ENCODE measurements at places on chromosomes 2 and 18. TPM values are rescaled to one million over a fixed set of nuclear protein-coding genes. Genes with fewer than 3 reads are reported as not detected.

DNA sequence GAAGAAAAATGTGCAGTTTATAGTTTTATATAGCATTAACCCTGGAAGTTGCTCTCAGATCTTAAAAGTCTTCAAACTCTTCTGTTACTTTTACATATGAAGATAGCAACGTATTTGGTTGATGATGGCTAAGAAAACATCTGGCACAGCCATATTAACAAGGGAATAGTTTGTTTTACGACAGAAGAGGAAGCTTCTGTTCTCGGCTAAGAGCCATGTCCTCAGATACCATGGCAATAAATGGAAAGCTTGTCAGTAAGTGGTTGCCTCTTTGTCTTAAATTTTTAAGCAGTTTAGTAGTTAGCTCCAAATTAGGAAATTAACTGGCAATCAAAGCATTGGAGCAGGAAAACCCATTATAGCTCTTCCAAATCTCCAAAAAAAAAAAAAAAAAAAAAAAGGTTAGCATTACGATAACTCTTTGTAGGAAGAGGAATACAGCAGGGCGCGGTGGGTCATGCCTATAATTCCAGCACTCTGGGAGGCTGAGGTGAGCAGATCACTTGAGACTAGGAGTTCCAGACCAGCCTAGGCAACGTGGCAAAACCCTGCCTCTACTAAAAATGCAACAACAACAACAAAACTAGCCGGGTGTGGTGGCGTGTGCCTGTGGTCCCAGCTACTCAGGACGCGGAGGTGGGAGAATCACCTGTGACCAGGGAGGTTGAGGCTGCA is 4.5 kb upstream of the STON1 start:
- DNase-seq, result no peak

GRCh38 chr2:10668402-10669012 is 21.3 kb downstream of the NOL10 start:
- DNase-seq, result no peak

DNA sequence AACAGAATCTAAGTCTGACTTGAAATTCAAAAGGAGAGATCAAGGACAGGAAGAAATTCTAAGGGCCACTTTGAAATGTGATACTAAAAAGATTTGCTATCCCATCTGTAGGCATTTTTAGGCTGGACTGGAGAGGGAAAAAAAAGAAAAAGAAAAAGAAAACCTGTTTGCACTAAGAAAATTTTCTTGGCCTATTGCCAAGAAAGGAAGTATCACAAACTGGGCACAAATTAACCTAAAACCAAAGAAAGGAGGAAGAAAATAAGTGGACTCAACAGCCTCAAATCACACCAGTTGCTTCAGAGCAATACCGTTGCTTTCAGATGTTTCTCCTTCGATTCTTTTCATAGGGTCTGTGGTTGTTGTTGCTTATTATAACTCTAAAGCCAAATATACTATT is 287.9 kb upstream of the VRK2 start:
- no peak for DNase-seq

GRCh38 chr18:11183637-11184036 is 34.3 kb upstream of the PIEZO2 start:
- DNase-seq, result no peak

GRCh38 chr18:45423659-45424058 is 191.6 kb upstream of the SLC14A2 start:
- DNase-seq, result peak; percentile 49

PKP4 gene
- 120 TPM for polyA plus RNA-seq

CFAP221 gene
- 15.9 TPM for polyA plus RNA-seq

DNA sequence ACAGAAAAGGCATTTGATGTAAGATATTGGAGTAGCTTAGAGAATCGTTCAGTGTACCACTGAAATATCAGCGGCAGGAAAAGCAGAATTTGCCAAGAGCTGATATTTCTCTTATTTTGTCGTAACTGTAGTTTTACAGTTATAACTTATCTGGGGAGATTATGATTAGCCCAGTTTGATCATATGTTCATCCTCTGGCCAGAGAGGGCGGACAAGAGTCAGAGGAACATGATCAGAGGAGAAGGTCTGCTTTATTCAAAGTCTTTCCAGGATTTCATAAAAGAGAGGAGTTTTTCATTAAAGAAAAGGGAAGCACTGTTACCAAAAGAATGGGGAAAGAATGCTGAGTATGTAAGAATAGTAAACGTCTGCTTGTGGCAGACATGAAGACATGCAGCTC is 1655.6 kb downstream of the DPP10 start:
- no peak for DNase-seq

DNA sequence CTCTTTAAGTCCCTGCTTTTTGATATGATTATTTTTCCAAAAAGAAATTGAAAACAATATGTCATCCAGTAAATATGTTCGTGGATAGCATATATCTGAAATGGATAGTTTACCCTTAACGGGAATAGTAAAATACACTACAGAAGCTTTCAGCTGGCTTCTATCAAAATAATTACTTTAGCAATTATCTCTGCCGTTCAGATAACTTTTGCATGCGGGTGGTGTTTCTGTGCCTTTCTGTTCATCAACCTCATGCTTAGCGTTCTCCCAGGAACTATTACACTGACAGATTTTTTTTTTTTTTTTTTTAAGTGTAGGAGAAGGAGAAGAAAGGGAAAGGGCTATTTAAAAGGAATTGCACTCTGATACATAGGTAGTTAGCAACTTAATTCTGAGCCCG is 53.6 kb downstream of the TSHZ1 start:
- no peak for DNase-seq

CYRIA gene
- polyA plus RNA-seq, result 1.0 TPM

DNA sequence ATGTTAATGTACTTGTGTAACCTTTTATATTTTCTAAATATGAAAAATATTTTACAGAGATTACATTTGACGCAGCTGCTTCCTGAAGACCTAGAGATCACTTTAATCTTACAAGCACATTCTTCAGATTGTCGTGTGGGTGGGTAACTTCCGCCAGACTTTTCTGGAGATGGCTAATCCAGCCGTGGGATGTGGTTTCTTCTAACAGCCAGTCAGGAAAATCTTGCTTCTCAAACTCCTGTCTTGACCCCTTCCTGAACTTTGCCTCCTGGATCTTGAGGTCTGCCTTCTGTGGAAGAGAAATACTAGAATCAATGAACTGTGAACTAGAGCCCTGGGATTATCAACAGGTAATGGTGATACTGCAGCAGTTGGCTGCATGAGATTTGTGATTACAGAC is 401.6 kb upstream of the TNP1 start:
- DNase-seq, result no peak

DNA sequence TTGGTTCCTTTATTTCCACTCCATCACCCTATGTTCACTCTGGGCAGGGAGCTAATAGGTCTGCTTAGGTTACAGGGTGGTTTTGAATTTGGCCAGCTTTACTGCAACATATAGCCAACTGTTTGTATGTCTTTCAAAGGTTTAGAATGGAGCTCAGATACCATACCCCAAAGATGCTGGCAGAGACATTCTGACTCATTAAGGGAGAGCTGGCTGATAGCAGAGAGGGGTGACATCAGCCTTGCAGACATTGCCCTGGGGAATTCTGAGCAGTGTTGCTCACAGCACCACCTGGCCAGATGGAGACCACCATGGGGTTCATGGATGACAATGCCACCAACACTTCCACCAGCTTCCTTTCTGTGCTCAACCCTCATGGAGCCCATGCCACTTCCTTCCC is 2.1 kb downstream of the PROKR1 start:
- DNase-seq, result no peak

MAPK4 gene
- 9.2 TPM for polyA plus RNA-seq

GRCh38 chr2:239675826-239676715 is 275.3 kb upstream of the HDAC4 start:
- DNase-seq, result no peak

DNAJC5G gene
- not detected for polyA plus RNA-seq

GRCh38 chr2:27237341-27237945 is 20.3 kb downstream of the CAD start:
- DNase-seq, result no peak

- DNase-seq, result no peak
Measured at GRCh38 chr2:134287323-134287722, 33.5 kb downstream of the MGAT5 start.

- no peak for DNase-seq
Measured at GRCh38 chr2:135005753-135006152, 41.5 kb downstream of the MAP3K19 start.

GRCh38 chr2:190188289-190188688 is 125.8 kb upstream of the MSTN start:
- no peak for DNase-seq

DNA sequence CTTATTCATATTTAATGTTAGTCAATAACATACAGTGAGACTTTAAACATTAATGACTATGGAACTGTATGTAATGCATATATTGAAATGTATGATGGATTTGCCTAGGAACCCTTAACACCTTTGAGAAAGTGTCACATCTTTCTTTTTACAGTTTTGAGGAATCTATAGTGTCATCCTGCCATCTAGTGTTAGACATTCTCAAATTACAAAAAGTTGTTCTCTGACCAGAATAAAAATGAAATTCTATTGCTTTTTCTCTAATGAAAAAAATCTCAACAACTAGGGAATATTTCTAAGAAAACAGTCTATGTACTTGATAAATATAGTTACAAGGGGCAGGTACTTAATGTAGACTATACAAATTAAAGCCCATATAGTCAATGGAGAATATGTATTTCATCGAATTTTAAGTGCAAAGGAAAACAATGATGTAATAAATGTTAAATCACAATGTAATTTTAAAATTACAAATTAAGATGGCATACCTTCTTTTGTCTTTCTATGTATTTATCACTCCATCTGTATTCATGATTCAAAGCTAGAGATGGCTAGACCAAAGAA is 5.1 kb upstream of the CALCRL start:
- peak; percentile 39 for DNase-seq

AQP12B gene
- polyA plus RNA-seq, result not detected

GRCh38 chr2:176978921-176979320 is 233.7 kb upstream of the HNRNPA3 start:
- no peak for DNase-seq

DNA sequence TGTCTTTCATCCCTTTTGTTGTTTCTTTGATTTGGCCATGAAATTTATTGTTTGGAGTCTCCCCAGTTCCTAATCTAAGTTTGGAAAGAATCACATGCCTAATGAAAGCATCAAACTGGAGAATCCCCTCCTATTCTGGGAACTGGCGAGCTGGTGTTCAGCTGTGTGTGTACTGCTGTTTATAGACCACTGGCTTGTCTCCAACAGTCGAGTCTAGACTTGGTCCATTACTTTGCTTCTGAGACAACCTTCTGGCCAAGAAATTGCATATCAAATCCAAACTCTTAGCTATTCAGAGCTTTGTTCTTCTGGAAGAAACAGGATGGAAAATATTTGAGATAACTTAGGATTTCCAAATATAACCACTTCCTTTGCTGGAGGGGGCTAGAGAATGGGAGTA is 111.5 kb upstream of the THSD7B start:
- no peak for DNase-seq

- no peak for DNase-seq
Measured at GRCh38 chr2:237178396-237178795, 92.7 kb downstream of the COPS8 start.
